Fibroblast of the aortic adventitia (primary cell): ENCODE measurements at places on chromosomes 2 and 18. TPM values are rescaled to one million over a fixed set of nuclear protein-coding genes. Genes with fewer than 3 reads are reported as not detected.

The KRTCAP3 gene
- total RNA-seq, result not detected in 2 replicates

The CD8B gene
- not detected in 2 replicates for total RNA-seq

GRCh38 chr18:58143386-58143785 is 99.4 kb downstream of the NEDD4L start:
- DNase-seq, result peak; percentile 30

DNA sequence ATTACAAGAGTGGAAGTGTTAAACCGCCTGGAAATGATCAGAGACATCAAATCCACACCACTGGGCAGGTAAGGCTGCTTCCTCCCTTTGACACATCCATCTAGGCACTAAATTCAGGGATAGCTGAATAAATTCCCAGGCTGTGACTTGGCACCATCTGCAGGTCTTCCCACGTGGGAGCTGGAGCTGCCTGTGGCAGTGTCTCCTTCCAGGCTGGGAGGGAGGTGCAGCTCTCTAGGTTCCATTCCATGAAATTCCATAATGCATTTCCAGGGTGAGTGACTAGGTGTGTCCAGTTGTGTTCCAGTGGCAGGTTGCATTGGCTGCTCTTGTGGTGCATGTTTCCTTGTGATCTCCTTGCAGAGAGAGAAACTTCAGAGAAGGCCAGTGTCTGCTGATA is 188.9 kb upstream of the CXCR4 start:
- DNase-seq, result no peak

DNA sequence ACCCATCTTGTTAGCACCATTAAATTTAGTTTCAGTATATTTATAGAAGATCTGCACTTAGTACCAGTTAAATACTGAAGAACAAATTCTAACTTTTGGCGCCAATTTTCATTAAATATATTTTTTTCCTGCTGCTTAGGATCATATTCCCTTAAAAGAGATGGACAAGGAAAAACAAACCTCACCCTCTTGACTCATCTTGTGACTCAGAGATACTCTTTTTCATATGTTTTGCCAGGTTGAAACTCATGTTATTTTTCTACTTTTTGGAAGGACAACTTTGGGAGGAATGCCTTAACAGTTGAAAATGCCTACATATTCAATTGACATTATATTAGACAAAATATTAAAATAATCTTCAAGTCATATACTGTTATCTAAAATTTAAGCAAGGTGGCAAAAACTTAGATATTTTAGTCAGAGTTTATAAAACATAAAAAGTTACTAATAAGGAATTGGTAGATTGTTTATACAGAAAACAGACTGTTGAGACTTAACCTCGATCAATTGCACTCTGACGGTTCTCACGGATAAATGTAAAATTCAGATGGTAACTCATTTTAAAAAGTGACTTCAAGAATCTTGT is 36.2 kb downstream of the PNO1 start:
- peak; percentile 72 for DNase-seq

DNA sequence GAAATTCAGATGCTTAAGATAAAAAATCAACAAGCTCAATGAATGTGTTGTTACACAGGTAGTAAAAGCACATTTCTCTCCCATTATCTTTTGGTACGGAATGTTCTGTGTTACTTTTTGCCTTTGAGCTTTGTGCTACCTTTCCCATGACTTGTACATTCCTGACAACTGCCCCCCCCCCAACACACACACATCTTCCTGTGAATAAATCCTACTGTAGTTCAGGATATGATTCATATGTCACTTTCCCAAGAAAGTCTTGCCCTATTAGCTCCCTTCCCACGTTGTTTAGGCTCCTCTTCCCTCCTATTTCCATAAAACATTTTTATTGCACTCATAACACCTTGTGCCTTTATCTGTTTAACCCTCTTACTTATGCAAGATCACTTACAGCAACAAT is 442.6 kb upstream of the LRATD1 start:
- DNase-seq, result no peak
